MG63 (cell line): ENCODE measurements at places on chromosomes 11 and 22. TPM values are rescaled to one million over a fixed set of nuclear protein-coding genes. Genes with fewer than 3 reads are reported as not detected.

GRCh38 chr22:50226875-50227165 lies 18.0 kb downstream of the TUBGCP6 start:
- no peak for DNase-seq

GRCh38 chr11:32326522-32326921 lies 108.8 kb downstream of the WT1 start:
- no peak for DNase-seq

DNA sequence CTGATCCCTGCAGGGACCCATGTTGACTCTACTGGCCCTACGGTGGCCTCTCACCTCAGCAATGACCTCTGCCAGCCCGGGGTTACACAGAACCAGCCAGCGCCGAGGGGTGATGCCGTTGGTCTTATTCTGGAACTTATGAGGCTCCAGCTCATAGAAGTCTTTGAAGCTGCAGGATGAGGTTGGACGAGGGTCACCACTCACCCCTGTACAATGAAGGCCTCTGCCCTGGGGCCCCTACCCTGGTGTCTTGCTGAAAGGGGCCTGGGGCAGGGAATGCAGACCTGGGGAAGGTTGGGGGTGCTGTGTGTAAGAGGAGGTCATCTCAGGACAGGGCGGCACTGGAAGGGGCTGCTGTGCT lies 6.8 kb downstream of the PYGM start:
- DNase-seq: no peak

- DNase-seq: no peak
Measured at GRCh38 chr22:48976556-48977535, 850.8 kb downstream of the BRD1 start.

GRCh38 chr11:66607126-66607834 lies 9.2 kb upstream of the RBM14 start:
- peak; percentile 98 for DNase-seq

DNA sequence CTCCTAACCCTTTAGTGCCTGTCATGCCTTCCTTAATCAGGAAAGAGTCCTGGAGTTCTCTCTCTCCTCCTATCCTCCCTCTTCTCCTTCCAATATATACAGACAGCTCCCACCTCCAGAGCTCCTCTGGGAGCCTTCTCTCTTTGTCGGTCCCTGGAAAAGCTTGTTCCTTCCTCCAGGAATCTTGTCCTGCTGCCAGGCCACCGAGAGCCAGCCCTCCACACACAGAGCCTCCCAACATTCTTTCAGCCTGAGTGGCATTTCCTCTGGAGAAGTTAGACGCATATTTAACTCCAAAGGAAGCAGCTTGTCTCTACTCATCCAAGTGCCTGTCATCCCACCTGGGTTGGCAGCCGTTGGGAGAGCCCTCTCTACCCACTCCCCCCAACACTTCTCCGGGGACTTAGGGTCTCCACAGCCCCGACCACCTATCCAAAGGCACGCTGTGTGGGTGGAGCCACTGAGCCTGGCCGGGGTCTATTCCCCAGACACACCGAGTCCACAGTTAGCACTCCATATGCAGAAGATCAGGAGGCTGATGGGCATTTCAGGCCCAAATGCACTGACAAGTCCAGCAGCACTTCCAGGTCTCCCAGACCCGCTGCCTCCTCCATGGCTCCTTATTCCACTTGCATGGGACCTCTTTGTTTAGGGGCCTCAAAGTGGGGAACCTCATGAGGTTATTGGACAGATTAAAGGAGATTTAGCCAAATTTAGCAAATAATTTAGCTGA lies 31.1 kb downstream of the DKK3 start:
- peak; percentile 94 for DNase-seq

CDHR5 gene
- total RNA-seq: not detected in 2 replicates

FADD gene
- 37.8 and 91.0 TPM in 2 replicates for total RNA-seq

DNA sequence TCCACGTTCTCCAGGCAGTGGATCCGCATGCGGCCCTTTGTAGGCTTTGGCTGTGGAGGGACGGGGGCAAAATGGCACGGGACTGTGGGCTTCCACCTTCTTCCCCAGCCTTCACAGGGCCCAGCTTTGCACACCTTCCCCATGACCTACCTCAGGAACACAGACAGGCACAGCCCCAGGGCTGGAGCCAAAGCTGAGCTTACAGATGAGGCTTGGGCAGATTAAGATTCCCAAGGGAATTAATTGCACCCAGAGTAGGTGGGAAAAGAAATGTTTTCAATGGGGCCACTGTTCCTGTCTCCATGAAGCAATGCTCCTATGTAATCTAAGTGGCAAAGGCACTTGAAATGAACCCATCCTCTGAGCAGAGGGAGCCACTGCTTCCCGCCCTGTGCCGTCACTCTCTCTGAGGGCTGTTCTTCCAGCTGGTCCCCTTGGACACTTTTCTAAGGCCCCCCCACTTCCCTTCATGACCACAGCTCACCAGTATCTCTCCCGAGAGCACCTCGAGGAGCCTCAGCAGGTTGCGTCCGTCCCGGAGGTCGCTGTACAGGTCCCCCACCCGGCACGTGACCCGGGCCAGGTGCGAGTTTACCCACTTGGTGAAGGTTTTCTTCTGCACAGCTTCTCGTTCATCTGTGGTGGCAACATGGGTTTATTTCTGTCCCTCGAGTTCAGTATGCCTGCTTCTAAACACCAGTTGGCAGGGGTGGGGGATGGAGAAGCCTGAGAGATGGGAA lies 13.5 kb downstream of the SPTBN2 start:
- no peak for DNase-seq

LRRC74B gene
- total RNA-seq: not detected in 2 replicates

- no peak for DNase-seq
Measured at GRCh38 chr22:31474743-31475142, 14.9 kb downstream of the EIF4ENIF1 start.

PHLDA2 gene
- total RNA-seq: 4.0 and 26.4 TPM in 2 replicates

GP1BB gene
- 3.5 and 15.9 TPM in 2 replicates for total RNA-seq

DNA sequence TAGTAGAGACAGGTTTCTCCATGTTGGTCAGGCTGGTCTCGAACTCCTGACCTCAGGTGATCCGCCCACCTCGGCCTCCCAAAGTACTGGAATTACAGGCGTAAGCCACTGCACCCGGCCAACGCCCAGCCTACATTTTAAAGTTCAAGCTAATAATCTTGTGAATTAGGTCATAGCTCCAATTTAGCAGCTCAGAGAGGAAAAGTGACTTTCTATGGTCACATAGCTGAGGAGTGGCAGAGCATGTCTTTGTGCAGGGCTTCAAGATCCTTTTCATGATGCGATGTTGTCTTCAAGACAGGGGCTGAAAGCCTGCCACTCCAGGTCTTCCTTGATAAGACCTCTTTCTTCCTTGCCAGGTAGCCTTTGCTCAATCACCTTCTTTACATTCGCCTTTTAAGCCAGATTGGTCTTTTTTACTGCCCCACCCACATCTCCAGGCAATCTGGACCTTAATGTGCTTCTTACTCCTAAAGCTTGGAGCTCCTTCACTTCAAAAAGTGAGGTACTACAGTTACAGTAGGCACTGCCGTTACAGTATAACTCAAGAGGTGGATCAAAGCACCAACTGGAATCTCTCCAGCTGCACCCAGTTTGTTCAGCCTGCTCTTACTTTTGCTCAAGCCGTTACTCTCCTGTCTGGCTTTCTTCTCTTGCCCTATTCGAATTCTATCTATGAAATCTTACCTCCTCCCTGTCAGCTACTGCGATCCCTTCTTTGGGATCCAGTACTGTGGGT lies 18.2 kb downstream of the YWHAH start:
- DNase-seq: no peak

DNA sequence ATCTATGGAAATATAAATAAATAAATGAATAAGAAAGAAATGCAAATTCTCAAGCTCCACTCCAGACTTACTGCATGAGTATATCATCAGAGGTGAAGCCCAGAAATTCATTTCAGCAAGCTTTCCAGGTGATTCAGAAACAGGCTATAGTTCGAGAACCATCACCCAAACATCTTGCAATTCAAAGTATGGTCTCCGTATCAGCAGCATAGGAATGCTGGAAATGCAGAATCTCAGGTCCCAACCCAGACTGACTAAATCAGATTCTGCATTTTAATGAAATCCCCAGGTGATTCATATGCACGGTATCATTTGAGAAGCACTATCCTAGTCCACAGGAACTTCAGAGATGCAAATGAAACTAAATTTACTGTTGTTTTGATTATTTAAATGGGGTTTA lies 95.3 kb downstream of the SERGEF start:
- no peak for DNase-seq

OR2D2 gene
- not detected in 2 replicates for total RNA-seq

DNA sequence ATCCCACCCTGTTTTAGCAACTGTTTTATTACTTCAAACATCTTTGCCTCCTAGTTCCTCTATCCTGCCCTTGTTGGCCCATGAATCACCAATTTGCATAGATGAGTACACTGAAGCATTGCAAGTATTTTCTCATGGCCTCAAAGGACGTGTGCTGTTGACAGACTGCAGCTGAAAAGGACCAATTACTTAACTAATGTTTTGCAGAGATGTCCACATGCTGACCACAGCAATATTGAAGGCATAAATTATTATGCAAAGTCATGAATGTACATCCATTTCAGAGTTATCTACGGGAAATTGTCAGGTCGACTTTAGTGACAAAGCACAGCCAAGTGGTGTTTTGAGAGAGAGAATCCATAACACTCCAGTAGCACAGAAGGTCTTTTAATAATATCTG lies 64.8 kb downstream of the CADM1 start:
- no peak for DNase-seq

LINC01488 gene
- total RNA-seq: not detected in 2 replicates

DNA sequence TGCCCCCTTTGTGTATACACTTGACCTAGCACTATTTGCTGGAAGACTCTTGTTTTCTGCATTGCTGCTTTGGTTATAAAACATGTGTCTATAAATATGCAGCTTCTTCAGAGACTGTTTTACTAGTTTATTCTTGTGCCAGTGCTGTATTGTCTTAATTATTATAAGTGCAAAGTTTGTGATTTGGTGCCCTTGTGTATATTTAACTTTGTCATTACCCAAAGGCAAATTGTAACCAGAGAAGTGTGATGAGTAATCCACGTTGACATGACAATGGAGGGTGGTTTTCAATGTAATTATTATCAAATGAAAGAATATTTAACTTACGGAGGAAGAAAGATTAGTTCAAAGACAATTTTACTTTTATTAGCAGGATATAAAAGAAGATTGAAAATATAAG lies 75.0 kb upstream of the PRODH start:
- no peak for DNase-seq

DNA sequence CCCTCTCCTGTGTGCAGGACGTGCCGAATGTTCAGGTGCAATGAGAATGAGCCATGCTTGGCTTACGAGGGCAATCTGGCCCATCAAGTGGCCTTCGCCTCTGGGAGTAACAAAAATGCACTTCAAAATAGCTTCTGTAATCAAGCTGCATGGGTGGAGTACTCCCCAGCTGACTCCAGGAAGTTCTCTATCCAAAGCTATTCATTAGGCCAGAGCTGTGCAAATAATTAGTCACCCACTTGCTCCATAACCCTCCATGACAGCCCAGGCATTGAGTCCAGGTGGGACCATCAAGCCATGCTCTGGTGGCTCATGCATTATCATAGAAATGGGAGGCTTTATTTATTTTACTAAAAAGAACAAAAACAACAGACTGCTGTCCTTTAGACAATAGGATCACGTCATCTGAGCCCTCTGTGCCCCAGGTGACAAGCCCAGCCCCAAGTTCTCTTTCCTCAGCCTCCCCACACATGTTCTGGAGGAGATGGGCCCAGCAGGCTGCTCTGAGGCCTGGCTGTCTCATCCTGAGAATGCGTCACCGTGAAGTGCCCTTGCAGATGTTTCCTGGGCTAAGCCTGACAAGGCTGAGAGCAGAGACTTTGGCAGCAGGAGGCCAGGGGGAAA lies 244.7 kb downstream of the ETS1 start:
- peak; percentile 83 for DNase-seq

DNA sequence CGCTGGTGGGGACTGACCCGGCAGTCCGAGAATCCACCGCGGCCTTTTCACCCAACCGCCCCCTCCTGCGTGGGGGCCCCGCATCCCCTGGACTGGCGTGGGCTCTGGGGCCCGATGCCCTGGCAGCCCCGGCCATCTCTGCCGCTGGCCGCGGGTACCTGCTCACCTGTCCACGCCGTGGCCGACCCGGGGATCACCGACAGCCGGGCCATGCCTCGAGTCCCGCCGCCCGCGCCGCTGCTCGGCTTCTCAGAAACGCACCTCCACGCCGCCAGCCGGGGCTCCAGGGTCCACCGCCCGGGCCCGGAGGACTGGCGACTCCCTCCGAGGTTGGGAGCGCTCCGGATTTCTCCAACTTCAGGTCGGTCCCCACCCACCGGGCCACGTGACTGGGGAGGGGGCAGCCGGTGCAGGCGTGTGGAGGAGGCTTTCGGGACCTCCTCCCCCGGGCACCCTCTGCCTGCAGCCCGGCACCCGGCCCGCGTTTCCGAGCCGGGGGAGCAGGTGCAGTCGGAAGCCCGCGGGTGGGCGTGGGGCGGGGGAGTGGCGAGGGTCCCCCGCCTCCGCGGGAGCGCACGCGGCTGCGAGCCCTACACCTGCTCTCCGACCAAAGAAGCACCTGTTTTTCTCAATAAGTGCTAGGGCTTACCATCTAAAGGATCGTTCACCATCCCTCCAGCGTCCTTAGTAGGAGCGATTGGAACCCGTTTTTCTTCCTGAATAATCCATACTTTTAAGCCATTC lies 554 bp upstream of the NRIP3 start:
- DNase-seq: no peak

- peak; percentile 16 for DNase-seq
Measured at GRCh38 chr11:41177791-41178190, 281.7 kb downstream of the LRRC4C start.

- DNase-seq: no peak
Measured at GRCh38 chr11:125022551-125022950, 40.6 kb upstream of the SLC37A2 start.

DNA sequence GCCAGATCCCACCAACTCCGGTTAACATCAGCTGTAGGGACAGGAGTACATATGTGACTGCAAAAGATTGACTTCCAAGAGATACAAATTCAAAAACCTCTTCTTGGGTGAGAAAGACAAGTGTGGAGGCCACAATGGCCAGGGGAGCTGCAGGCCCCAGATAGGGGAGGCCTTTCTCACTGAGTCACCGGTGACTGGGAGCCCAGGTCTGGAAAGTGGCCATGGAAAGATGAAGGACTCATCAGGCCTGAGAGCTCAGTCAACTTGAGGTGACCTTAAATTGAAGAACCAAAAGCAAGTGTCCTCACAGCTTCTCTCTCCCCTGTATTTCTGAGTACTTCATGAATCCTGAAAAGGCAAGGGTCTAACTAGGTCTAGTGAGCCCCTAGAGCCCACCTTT lies 90.4 kb upstream of the CLPB start:
- peak; percentile 64 for DNase-seq

GRCh38 chr22:50224071-50224470 lies 20.8 kb downstream of the TUBGCP6 start:
- DNase-seq: no peak

DNA sequence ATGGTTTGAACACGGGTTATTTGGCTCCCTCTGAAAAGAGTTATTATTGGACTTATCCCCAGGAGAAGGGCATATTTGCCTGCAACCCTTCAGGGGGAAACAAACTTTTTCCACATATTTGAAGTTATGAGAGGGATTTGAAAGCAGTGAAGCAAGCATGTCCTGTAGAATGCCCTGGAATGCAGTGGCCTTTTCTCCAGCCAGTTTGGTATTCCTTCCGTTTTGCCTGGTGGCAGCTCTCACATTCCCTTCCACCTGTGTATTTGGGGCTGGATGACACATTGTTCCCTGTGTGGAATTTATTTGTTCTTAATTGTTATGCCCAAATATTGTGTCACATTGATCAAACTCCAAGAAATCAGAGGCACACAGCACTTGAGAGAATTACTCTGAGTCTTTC lies 59.0 kb downstream of the OSBP2 start:
- no peak for DNase-seq
